ENCODE measurements at places on chromosomes 4 and X. TPM values are rescaled to one million over a fixed set of nuclear protein-coding genes. Genes with fewer than 3 reads are reported as not detected.

CASP3 gene
- 22.5 TPM for total RNA-seq

EREG gene
- total RNA-seq: not detected

DNA sequence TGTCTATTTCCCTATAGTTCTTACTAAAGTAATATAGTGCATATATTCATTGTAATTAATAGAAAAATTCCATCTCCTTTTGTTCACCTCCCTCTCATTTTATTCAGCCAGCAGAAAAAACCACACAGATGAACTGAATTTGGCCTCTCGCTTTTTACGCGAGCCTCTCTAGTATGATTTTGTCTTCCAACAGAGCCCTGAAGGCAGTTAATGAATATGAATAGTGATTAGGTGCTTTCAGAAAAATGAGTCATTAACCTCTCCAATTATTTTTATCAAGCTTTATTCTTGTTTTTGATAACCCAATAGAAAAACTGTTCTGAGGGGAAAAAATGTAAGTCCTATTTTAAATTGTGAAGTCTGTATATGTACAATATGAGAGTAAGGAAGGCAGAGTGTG, 74.1 kb downstream of the ZAR1 start:
- no peak for DNase-seq

IL13RA2 gene
- not detected for total RNA-seq

GRCh38 chr4:53023677-53024299, 161.7 kb downstream of the RASL11B start:
- no peak for DNase-seq

DNA sequence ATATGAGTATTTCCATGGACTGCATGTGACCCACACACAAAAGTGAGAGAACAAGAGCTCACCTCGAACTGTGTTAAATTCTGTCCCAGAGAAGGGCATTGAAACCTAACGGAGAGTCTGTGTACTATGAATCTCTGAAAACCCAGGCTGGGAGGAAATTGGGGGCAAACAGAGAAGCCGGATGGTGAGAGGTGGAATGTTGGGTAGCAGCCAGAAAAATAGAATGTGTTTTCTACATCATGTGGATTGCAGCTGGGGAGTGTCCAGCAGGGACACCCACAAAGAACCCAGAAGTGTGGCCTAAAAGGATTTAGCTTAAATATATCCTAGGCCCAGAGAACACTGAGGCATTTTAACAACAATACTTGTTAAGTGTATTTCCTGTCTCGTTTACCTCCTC, 38.6 kb downstream of the MND1 start:
- no peak for DNase-seq

DNA sequence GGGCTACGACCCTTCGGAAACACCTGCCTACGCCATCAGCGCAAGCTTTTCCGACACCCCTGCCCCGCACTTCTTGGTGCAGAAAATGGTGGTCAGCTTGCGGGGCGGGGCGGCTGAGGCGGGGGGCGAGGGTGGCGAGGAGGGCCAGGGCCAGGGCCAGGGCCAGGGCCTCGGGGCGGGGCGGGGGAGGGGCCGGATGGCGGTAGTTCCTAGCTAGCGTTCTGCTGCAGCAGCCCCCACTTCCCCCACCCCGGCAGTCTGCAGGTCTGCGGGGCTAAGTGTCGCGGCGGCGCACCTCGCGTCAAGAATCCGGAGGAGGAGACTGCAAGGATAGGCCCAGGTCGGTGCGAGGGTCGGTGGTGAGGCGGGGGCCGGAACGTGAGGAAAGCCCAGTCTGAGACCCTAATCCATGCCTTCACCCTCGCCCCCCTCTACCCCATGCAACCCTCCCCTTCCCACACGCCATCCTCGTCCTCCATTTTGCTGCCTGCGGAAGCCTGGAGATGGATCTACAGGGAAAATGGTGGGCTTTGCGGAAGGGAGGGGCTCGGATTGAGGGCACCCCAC, 600 bp downstream of the BEX4 start:
- DNase-seq: no peak

DNA sequence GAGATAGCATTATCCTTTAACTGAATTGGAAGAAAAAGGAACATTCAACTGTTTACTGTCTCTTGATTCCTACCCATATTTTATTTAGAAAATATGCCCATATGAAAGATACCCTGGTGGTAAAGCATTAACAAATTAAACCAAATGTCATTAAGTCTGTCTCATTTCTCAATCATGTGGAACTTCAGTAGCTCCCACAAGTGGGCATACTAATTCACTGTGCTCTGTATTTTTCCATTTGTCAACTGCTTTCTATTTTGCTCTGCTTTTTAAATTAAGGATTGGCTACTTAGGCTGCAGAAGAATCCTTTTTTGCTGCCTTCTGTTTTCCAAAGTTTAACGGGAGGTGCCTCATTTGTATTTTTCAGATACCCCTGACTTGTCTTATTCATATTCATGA, 77.2 kb downstream of the DDIT4L start:
- DNase-seq: no peak

CTAG1B gene
- not detected for total RNA-seq

GRCh38 chr4:99483636-99484035, 27.2 kb upstream of the C4orf17 start:
- DNase-seq: no peak

- DNase-seq: no peak
These were observed 179.0 kb downstream of the SCFD2 start for GRCh38 chr4:53186714-53187358.

DNA sequence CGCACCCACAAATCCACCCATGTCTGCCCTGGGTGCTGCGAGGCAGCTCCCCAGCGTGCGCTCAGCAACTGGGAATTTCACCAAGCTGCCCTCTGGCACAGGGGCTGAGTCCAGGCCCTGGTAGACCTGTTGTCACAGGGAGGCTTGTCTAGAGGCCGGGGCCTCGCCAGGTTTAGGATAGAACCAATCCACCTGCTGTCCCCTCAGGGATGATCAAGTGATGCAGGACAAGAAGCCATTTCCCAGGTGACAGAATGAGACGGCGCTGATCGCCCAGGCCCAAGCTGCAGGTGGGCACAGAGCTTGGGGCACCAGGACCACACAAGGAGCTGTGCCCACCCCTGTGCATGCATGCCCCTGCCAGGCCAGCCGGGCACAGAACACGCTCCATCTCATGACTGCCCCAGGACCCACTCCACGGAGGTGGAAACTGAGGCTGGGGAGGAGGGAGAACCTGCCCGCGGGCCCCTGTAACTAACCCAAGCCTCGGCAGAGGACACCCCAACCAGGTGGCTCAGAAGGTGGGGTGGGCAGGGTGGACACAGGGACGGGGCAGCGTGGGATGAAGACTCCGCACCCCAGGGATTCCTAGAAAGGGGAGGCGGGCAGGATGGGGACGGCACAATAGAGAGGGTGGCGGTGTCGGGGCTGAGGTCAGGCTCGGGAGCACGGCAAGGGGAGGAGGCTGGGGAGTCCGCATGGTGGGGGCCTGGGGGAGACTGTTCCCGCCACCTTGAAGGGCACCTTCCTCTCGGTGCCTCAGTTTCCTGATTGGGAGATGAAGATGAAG, 78.0 kb downstream of the ZFYVE28 start:
- no peak for DNase-seq
